ENCODE measurements at places on chromosomes 11 and 22.

GRCh38 chr11:41536021-41536568 lies 76.6 kb upstream of the LRRC4C start:
- DNase-seq = no peak

GRCh38 chr11:87356428-87356827 lies 318.7 kb downstream of the TMEM135 start:
- no peak for DNase-seq

GRCh38 chr22:47625013-47625385 lies 862.5 kb downstream of the TBC1D22A start:
- DNase-seq = no peak

DNA sequence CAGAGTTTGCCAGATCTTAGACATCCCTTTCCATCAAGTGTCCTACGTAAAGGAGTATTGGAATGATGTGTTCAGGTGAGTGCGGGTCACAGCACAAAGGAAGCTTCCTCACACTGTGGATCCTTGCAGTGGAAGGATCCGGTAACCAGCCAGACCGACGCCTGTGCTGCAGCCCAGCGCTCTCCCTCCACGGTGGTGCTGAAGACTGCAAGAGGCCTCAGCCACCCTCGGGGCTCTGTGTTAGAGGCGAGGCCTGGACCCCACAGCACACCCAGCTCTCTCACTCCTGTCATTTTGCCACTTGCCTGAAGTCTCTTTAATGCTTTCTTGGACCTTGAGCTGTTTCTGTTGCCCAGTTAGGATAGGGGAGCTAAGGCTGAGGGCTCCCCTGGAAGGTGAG lies 2.4 kb downstream of the TRMU start:
- DNase-seq = no peak

DNA sequence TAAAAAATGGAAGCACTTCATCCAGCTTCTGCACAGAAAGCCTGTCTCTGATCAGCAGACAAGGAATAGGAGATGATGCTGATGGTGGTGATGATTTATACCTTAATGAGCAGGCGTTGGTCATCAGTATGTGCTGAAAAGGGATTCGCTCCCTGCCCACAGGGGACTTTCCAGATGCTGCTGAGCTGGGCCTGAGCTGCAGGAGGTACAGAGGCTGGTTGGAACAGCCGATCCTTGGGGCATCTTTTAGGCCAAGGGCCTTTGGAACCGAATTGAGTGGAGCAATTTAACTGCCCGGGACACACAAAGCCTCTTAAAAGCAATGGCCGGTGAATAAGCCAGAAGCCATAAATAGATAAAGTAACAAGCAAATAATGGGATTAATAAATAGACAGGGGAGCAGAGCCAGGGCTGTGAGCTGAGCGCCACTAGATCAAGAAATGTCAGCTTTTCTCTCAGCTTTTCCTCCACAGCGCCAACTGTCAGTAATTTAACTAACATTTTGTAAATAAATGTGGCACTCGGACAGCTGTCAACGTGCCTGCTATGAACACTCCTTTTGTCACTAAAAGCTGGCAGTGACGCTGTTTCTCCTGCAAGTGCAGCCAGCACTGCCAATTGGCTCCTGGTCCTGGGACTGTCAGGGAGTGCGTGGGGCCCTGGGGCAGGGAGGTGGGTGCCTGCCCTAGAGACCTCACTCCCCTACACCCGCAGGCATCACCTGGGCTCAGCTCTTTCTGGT lies 562.3 kb downstream of the NTM start:
- no peak for DNase-seq

DNA sequence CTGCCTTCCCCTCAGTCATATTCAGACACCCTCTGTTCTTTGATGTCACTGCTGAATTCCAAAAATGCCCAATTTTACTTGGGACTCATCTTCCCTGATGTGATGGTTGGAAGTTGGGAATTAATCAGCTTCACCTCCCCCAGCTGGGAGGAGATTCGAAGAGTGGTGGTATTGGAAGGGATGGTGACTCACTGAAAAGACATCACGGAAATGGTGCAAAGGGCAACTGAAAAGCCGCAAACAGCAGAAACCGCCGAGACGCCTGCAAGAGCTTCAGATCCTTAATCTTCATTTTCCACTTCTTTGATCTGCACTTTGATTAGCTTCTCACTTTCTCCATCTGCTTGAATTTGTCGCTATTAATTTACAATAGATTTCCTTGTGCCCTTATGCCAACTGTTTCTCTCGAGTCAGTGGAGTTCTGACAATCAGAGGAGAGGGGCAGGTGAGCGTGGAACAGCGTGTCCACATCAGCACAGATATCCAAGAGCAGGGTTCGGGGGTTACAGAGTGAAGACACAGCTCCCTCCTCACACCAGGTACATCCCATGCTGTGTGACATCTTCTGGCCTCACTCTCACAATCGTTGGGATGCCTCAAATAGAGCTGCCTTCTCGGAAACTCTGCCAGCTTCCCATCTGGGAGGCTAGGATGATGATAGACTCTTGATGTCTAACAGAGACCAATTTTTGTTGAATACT lies 325.4 kb downstream of the BRD1 start:
- no peak for DNase-seq

DNA sequence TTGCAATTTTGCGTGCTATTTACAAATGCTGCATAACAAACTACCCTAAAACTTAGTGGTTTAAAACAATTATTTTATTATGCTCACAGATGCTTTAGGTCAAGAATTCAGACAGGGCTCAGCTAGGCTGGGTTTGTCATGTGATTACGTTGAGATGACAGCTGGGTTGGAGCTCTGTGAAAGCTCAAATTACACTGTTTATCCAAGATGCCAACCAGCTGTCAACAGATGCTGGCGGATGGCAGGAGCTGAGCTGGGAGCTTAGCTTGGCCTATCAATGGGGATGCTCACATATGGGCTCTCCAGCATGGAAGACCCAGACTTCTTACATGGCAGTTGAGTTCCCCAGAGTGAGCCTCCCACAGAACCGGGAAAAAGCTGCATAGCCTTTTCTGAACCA lies 62.7 kb downstream of the STK33 start:
- no peak for DNase-seq

DNA sequence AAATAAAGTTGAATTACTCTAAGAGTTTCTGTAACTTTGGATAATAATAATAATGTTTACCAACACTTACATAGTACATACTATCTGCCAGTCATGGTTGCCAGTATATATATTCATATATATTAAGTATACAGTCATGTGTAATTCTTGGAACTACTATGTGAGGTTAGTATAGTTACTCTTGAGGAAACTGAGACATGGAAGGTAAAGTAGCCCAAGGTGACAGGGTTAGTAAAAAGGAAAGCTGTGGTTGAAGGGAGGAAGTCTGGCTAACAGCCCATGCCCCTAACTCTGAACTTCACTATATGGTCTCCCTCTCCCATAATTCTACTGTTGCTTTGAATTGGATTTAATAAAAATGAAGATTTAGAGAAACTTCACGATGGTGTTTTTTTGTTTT lies 24.9 kb downstream of the FDX1 start:
- DNase-seq = no peak

- DNase-seq = no peak
Measured at GRCh38 chr11:14075118-14076078, 112.9 kb downstream of the SPON1 start.

DNA sequence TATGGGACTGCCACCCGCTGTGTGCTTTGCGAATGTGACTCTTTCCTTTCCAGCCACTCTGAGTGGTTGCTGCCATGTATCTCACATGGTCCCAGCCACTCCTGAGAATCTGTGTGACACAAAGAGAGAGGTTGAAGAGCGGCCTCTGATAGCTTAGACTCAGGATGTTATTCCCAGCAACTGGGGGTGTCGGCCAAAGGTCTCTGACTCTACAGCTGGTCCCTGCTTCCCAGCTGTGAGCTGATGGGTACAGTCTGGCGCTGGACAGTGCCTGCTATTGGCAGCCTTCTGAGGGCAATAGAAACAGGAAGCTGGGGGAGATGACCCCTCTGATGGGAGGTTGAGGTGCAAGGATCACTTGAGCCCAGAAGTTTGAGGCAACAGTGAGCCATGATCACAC lies 105.1 kb downstream of the RRAS2 start:
- DNase-seq = no peak

GRCh38 chr11:129275828-129276227 lies 83.7 kb upstream of the ARHGAP32 start:
- DNase-seq = no peak

DNA sequence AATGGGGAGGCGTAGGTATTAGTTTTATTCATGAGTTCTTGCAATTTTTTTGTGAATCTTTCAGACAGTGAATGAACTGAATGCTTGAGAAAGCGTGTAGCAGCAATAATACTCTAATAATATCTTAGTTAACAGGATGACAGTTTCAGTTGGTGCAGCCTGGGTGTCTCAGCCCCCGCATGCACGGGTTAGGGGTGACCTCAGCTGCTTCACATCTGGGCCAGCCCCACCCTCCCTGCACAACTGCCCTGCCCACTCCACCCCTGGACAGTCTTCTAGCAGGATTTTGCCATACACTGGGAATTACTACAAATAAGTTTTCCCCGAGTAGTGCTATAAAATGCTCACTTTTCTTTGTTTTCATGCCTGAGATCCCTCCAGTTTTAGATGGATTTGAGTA lies 83.2 kb downstream of the ST3GAL4 start:
- no peak for DNase-seq

DNA sequence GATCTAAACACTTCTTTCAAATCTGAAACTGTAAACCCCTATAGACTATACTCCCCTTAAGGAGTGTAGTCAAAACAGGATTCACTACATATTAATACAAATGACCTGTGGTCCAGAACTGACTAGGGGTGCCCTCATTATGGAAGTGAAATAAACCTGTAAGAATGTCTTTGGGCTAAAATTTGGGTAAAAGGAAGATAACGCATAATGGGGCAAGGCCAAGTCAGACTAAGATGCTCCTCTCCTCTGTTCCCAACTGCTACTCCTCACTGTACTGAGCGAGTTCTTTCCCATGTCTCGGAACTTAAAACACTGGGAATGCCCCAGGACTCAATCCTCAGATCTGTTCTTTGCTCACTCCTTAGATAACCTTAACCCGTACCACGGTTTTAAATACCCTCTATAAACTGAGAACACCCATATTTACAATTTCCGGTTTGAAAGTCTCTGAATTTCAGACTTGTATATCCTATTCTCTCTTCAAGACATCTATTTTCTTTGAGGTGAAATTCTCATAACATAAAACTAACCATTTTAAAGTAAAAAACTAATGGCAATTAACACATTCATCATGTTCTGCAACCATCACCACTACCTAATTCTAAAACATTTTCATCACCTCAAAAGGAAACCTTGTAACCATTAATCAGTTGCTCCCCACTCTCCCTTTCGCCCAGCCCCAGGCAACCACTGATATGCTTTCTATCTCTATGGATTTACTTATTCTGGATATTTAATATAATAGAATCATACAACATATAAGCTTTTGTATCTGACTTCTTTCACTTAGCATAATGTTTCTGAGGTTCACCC lies 4.0 kb downstream of the THAP12 start:
- no peak for DNase-seq

GRCh38 chr11:35142481-35143075 lies 3.6 kb downstream of the CD44 start:
- DNase-seq = peak; percentile 11
